ENCODE measurements at places on chromosomes 6 and 20.

DNA sequence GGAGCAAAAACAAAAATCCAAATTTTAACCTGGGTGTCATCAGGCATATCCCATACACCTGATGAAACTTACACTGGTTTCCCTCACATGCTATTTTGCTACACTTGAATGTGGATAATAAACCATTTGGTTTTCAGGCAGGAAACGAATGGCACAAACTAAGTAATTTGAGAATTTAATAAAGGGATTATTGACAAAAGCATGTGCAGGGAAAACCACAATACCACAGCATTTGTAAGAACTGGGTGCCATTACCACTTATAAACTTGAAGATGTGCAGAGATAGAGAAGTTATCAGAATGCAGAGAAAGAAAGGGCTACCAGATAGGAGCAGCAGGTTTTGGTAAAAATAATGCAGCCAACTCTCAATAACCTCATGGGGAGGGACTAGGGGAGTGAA, 151.2 kb downstream of the RFX6 start:
- no peak for DNase-seq

DNA sequence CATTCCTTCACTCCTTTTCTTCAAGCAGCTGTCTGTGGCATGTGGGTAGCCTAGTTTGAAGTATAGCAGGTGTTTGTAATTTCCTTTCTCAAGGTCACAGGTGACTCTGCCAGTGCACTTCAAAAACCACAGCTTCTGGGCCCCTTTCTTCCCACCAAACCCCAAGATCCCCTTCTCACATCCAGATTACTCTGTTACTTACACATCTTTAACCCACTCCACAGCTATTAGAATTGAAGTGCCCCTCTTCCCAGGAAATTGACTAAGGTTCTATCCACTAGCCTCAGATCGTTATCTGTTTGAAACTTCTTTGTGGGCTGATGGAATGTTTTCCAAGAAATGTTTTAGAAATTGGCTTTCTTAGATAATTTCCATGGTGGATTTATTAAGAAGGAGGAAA, 150.8 kb downstream of the AHI1 start:
- DNase-seq, result no peak

- no peak for DNase-seq
These were observed 279.7 kb downstream of the GMDS start for GRCh38 chr6:1965596-1966224.

GRCh38 chr6:109069746-109070145, 24.9 kb downstream of the SESN1 start:
- DNase-seq, result no peak

DNA sequence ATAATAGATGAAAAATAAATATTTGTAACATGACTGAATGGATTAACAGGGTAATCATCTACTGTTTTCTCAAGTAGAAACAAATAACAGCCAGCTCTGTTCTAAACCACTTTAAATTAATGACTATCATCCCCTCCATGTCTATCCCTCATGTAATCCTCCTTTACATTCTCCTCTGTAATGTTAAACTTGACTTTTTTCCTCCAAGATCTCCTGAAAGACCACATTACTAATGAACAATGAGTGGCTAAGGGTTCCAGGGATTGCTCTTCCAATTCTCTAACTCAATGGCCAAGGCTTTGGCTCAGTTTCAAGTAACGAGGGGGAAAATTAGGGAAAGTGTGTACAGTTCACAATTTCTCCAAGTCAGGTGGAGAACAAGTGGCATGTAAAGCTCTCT, 37.6 kb upstream of the FBXL4 start:
- no peak for DNase-seq

- no peak for DNase-seq
These were observed 41.4 kb downstream of the AGPAT4 start for GRCh38 chr6:161232467-161232866.

GRCh38 chr20:9422321-9423057, 91.9 kb upstream of the LAMP5 start:
- no peak for DNase-seq

DNA sequence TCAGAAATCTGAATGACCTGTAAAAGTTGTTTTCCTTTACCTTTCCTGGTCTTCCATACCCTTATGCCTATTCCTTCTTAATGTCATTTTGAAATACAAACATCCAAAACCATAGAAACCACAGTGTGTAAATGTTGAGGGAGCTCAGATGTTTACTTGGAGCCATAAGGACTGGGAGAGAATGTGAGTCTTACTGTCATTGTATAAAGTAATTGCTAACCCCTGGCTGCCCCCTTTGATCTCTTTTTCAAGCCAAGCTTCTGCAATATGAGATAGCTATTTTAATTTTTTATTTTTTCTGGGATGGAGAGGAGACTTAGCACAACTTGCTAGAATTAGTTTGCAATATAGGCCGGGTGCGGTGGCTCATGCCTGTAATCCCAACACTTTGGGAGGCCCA, 124.4 kb upstream of the AKIRIN2 start:
- DNase-seq, result no peak

- DNase-seq, result no peak
These were observed 972 bp upstream of the PHF3 start for GRCh38 chr6:63634630-63635029.

GRCh38 chr6:131660195-131660594, 23.1 kb downstream of the ENPP3 start:
- no peak for DNase-seq
